ENCODE measurements at places on chromosomes 4 and X.

- DNase-seq = no peak
Measured at GRCh38 chrX:101163166-101163565, 56.4 kb upstream of the DRP2 start.

DNA sequence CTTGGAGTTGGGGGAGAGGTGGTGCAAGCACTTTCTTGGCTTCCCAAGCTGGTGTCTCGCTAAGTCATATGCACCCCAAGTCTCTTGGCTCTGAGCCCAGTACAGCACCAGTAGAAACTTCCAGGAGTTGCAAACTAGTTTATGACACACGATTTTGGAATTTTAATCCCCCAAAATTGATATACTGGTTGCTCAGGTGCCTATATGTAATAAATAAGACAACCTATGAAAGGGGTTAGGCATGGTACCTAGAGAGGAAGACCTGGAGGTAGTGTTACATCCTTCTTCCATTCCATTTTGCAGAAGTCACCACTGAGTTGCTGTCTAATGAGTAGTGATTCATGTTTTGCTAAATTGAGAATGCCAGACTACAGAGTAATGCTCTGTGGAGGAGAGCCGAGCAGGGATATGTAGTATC lies 4.3 kb upstream of the SLC4A4 start:
- DNase-seq = no peak

- DNase-seq = no peak
Measured at GRCh38 chr4:57137261-57137660, 27.1 kb upstream of the IGFBP7 start.

DNA sequence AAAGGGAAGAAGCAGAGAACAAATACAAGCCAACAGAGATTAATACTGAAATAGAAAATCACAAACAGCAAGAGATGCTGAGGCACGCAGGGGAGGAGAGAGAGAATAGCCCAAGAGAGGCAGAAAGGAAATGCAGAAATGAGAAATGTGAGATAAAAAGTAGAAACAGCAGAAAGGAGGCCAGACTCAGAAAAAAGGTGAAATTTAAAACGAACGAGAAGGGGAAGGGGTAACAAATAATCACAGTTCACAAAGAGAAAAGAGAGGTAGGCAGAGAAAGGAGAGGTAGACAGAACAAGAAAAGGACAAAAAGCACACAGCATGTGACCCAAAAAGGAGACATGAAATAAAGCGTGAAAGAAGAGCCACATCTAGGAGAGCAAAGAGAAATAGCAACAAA lies 264.4 kb downstream of the CHIC1 start:
- no peak for DNase-seq

GRCh38 chr4:156251373-156252065 lies 297.9 kb upstream of the CTSO start:
- DNase-seq = no peak

- peak; percentile 0 for DNase-seq
Measured at GRCh38 chrX:149962859-149963757, 24.8 kb upstream of the EOLA2 start.

- no peak for DNase-seq
Measured at GRCh38 chrX:155534800-155535199, 76.4 kb upstream of the F8A3 start.

- no peak for DNase-seq
Measured at GRCh38 chr4:66443008-66443407, 772.7 kb upstream of the EPHA5 start.

DNA sequence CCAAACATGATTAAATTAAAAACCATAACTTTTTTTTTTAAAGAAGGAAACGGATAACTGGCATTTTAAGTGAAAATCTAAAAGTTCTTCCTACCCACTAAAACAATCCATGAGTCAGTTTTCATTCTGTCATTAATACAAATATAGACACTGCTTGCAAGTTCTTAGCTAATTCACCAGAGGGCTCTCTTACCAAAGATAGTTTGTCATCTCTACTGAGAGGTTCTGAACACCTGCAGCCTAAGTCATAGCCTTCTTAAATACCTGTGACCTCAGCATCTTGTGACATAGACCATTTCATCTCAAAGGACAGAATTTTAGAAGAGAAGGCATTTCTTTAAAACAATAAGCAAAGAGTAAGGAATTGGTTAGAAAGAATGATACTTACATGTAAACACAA lies 65.3 kb upstream of the FAM120C start:
- DNase-seq = peak; percentile 2

DNA sequence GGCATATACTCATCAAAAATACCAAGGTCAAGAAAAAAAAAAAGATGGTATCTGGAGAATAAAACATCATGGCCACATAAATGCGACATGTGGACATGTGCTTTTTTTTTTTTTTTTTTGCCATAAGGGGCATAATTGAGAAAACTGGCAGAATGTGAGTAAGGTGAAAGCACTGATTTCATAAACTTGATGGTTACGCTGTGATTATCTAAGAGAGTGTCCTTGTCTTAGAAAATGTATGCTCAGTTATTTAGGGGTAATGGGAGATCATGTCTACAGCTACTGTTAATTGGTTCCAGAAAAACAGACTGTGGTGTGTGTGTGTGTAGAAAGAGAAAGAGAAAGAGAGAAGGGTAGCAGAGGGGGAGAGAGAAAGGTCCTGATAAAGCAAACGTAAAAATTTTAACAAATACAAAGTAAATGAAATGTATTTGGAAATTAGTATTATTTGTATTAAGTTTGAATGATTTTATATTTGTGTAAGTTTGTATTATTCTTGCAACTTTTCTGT lies 8.1 kb downstream of the DNAJB14 start:
- DNase-seq = no peak

DNA sequence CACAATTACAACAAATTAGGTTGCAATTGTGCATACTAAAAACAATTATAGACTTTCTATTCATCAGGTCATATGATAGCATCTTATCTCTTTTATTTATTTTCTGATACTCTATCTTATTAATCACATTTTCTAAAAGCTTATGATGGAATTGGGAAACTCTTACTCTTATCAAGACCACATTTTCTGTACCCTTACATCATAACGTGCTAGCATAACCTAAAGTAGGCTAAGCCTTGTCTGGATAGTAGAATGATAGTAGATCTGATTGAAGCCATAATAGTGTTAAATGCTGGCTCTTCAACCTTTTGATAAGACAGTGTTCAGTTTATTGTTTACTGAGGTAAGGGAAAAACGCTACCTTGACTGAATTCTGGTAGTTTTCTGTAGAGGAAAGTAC lies 294.0 kb downstream of the CCSER1 start:
- DNase-seq = no peak

DNA sequence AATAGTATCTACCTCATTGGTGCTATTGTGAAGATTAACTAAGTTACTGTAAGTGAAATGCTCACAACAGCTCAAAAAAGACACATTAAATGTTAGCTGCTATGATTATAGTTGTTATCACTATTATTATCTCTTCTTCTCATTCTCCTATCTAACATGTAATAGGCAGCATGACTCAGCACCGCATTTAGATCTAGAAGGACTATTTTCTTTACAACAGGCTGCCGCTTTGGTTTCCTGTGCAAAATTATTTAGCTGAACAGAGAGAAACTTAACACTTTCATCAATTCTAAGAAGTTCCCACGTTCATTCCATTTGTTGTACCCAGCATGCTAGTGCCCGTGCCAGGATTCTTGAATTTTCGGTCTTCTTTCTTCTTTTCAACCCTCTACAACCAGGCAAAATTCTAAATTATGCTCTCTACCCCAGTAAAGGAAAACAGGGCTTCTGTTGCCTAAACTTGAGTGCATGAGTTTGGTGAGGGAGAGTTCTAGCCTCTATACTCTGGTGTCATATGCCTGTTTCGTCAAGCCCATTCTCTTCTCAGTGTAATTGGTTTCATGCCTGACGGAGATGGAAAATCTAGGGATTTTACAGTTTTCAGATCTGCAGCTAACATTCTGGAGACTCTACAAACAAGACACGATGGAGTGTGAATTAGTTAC lies 378.9 kb downstream of the PPP1R2C start:
- no peak for DNase-seq
